DMS 273 treated with DMSO at 0.1 percent for 48 hours (cell line): ENCODE measurements at places on chromosomes 7 and 10.
A peak's percentile ranks its signal among the peaks of the same experiment; 100 is the strongest.

GRCh38 chr7:131383417-131384285, 56.0 kb downstream of the MKLN1 start:
- no peak for DNase-seq

DNA sequence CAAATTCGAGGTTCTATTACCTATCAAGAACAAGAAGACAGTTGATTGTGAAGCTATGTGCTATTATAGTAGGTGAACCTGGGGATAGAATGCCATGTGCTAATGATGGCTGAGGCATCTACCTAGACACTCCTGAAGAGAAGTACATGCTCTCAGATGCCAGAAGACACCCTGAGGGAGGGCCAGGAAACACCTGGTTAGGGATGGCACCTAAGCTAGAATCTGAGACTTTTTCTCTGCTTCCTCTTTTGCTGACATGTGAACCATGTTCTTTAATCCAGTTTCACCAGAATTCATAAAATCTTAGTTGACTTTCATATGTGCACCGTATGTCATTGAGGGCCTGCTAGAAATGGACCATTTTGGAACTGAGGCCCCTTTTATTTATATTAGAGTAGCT, 242.8 kb downstream of the GPR158 start:
- DNase-seq, result no peak

- no peak for DNase-seq
Observed at GRCh38 chr7:40199076-40199802, 64.4 kb downstream of the SUGCT start.

GRCh38 chr10:75297021-75297599, 61.4 kb upstream of the COMTD1 start:
- DNase-seq, result no peak

DNA sequence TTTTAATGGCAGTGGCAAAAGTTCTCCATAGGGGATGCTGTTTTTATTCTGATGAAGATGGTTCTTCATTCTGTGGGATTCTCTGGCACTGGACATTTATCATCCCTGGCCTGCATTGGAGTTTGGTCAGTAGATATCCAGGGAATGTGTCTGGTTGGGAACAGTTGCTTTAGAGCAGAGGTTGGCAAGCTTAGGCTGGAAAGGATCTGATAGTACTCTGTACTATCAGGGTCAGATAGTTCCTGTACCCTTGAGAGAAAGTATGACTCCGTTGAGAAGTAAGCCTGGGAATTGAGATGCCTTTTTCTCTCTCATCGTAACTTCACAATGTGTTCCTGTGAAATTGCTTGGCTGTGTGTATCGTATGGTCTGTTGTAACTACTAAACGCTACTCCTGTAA, 244.1 kb downstream of the POLR1F start:
- DNase-seq, result no peak

DNA sequence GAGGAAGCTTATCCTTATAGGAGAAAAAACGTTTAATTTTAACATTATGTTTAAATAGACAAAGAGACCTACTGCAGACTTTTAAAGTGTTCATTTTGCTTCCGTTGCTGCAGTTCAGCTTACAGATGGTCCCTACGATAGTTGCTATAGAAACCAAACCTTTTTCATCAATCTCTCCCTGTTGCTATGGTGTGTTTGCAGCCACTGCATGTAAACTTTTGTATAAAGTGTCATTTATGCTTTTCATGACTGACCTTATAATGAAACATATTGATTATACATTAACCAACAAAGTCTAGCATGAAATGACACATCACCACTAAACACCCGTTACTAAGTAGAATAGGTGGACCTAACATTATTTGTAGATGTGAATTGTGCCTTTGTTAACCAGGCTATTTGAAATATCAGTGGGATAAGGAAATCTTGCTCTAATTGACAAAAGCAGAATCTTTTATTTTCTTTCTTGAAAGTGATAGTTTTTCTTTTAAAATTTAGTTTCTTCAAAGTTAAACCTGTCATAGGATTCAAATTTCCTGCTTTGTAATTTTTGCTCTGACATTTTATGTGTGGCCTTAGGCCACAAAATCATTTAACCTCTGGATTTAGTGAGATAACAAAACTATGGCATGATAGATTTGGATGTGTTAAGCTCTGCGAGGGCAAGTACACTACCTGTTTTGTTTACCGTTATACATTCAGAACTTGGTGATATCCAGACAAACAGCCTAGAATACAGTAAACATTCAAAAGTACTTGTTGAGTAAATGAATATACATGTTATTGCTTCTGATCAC, 64.0 kb downstream of the CACNB2 start:
- no peak for DNase-seq

DNA sequence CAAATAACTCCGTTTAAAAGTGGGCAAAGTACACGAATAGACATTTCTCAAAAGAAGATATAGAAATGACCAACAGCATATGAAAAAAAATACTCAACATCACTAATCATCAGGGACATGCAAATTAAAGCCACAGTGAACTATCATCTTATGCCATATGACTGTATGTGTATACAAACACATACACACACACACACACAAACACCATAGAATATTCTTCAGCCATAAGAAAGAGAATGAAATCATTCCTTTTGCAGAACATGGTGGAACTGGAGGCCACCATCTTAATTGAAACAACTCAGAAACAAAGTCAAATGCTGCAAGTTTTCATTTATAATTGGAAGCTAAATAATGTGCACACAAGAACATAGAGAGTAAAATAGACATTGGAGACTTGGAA, 1019.4 kb downstream of the KCNMA1 start:
- no peak for DNase-seq

DNA sequence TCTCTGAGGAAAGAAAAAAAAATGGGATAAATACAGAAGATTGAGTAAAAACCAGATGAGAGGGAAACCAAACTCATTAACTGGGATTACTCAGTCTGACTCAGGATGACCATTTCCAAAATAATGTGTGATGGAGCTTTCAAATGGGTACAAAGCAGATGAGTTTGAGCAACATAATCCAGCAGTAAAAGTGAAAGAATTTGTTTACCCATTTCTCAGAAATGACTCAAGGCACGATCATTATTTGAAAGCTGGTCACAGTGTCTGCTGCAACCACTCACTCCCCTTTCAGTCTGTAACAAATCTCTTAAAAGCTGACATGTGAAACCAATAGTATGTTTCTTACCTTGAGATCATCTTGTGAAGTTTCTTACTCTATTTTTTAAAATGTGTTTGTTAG, 104.7 kb upstream of the KLF14 start:
- no peak for DNase-seq

DNA sequence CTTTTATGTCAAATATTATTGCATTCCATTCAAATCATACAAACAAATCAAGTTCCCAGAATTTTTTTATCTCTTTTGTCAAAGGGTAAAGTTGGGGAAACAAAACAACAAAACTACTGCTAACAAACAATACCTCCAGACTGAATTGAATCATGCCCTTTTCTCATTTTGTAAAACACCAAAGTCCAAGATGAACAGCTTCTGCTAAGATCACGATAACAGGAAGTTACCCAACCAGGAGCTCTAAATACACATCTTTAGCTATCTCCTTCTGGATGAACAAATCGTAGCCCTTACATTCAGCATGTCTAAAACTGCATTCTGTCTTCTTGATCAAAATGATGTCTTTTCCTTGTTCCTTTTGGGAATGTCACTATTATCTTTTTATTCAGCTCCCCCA, 97.4 kb downstream of the CTTNBP2 start:
- no peak for DNase-seq

DNA sequence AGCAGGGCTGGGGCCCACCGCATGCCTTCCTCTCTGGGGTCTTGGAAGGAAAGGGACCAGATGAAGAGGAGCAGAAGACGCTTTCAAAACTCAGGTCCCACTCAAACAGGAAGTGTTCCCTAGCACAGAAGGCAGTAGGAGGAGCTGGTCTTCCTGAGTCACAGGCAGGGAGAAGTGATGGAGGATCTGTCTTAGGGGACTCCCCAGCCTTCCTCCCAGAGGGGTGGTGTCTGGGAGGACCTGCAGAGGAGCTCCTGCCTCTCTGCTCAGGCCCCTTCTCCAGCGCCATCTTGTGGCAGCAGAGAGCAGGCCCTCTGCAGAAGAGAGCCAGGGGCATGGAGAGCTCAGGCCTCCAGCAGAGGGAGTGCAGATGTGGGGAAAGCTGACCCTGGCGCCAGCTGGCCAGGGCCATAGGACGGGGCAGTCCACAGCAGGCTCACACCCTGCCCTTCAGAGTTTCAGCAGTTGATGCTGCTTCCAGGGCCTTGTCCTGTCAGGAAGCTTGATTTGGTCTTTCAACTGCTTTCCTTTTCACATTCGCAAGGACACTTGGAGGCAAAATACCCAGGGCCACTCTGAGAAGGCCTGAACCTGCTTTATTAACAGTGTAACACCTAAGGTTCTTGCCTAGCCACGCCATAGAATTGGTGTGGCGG, 62.2 kb upstream of the TARP start:
- DNase-seq, result peak; percentile 72

DNA sequence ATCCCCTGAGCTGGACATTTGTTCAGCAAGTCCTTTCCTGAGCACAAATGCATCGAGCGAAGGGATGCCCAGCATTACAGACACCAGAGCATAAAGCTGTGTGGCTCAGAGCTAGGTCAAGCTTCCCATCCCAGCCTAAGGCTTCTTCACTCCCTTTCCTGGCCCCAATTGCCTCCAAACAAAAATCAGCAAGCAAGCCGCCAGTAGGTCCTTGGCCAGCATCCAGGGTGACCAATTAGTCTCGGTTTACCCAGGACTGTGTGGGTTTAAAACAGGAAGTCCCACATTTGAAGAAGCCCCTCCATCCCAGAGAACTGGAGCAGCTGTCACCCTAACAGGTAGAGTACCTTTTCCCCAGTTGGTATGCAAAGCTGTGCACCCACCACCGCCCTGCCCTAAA, 51.2 kb downstream of the PRKAG2 start:
- DNase-seq, result no peak

GRCh38 chr10:21473541-21473940, 51.9 kb downstream of the SKIDA1 start:
- no peak for DNase-seq

- DNase-seq, result no peak
Observed at GRCh38 chr10:48885376-48885775, 54.3 kb downstream of the LRRC18 start.

DNA sequence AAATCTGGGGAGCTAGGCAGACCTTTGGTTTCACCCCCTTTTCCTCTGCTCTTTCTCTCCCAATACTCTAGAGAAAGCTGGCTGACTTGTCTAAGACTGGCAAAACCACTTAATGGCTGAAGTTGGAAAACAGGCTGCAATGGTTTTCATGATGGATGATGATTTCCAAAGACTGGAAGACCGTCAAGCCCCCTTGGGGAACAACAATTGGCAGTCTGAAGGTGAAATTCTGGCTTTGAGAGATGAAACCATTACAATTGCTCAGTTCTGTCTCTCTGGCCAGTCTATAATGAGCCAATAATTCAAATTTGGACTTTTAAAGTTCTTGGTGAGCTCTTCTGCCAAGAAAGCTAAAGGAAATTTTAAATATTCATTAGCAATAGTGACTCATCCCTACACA, 680.5 kb downstream of the PARD3 start:
- no peak for DNase-seq

DNA sequence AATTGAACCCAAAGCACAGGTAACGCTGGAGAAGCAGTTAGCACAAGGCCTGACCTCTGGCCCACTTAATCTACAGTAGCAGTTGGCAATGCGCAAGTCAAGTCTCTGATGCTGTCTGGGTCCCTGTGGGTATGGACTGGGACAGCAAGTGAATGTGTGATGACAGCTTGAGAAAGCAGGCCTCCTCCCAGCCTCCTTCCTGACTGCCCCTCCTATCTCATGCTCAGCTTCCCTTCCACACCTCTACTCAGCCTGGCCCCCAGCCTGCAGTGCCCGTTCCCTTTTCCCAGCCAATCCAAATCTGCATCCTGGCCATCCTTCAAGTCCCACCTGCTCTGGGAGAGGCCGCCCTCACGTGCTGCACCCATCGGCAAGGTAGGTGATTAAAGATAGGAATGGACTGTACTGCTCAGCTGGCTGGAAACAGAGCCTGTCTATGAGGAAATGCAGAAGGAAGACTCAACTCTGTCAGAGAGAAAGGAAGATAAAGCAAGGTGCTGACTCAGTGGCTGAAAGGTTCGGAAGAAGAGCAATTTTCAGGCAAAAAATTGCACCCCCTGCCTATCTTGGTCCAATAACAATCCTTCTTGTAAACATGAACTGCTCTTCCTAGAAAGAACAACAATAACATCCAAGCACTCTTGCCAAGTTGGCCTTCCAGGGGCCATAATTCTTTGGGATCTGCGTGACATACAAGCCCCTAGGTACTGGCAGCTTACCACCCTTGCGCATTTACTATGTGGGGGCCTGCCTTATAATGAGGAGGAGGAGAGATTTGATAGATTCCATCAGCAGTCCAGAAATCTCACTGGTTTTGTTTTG, 16.6 kb upstream of the FGFR2 start:
- no peak for DNase-seq

DNA sequence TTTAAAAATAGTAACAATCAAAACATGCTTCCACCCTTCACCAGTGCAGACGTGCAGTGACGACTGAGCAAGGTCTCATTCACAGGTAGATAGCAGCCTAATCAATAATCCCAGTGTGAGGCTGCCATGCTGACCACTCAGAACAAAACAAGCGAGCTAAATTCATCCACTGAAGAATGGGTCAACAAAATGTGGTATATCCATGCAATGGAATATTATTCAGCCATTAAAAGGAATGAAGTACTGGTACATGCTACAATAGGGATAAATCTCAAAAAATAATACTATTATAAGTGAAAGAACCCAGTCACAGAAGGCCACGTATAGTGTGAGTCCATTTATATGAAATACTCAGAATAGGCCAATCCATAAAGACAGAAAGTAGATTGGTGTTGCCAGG, 74.0 kb downstream of the PTPRE start:
- DNase-seq, result no peak

- DNase-seq, result no peak
Observed at GRCh38 chr10:44427037-44427436, 42.1 kb upstream of the CXCL12 start.
